ENCODE measurements at places on chromosomes 11 and 22.
A peak's percentile ranks its signal among the peaks of the same experiment; 100 is the strongest.

- no peak for DNase-seq
These were observed 88.5 kb downstream of the WNT7B start for GRCh38 chr22:45888221-45889092.

DNA sequence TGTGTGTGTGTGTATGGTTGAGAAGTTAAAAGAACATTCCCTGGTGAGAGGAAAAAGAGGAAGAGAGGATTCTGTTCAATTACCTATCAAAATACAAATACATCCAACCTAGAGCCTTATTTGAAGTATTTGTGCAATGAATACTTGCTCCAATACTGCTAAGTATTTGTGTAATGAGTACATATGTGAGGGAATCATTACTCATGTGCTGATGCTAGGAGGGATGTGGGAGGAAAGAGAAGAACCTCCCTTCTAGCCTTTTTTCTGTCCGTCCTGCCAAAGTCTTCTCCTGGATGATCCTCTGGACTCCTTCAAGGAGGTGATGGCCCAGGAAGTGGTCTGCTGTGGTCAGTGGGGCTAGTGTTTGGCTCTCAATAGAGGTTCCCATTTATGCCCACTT is 36.0 kb upstream of the ACCSL start:
- DNase-seq, result no peak

DNA sequence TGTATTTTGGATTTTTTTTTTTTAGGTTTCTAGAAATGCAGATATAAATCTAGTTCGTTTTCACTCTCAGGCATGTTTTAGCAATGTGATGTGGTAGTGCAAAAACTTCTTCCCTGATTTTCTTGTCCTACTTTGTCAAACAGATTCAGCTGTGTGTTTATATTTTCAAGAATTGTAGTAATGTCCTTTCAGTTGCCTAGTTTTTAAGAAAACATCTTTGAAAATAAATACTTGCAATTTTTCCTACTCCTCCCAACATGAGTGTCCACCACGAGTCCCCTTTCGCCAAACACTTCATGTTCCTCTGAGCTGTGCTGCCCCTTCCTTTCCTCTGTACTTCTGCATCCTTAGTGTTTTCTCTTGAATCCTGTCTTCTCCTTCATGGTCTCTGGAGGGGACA is 686.9 kb downstream of the NTM start:
- DNase-seq, result no peak

GRCh38 chr22:29004647-29005371 is 56.8 kb downstream of the C22orf31 start:
- DNase-seq, result peak; percentile 86

DNA sequence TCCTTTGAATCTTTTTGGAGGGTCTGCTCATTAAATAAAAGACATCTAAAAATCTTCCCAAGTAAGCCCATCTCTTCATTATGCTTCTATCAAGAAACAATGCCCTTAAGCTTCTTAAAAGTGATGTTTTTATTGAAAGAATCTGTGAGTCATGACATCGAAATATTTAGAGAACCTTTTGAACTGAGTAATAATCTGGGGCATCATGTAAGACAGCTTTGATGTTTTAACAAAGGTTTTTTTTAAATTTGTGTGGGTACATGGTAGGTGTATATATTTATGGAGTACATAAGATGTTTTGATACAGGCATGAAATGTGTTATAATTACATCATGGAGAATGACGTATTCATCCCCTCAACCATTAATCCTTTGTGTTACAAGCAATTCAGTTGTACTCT is 46.8 kb downstream of the PLAAT5 start:
- DNase-seq, result no peak

DNA sequence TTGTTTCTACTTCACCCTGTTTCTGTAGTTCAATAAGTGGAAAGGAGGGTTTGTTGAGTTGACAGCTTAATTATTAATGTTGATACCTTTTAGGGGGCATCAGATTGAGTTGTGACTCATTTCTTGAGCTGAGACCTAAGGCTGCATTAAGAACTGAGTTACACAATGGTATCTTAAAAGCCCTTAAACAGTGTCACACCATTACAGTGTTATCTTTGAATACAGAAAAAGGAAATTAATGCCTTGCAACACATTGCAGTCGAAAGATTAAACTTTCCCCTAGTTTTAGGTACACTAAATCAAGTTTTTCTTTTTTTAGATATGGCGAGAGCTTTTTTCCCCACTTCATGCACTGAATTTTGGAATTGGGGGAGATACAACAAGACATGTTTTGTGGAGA is 16.7 kb downstream of the PAFAH1B2 start:
- peak; percentile 75 for DNase-seq

GRCh38 chr11:774873-775592 is 2.3 kb downstream of the GATD1 start:
- DNase-seq, result no peak

GRCh38 chr22:44887941-44888366 is 121.9 kb downstream of the PHF21B start:
- no peak for DNase-seq

DNA sequence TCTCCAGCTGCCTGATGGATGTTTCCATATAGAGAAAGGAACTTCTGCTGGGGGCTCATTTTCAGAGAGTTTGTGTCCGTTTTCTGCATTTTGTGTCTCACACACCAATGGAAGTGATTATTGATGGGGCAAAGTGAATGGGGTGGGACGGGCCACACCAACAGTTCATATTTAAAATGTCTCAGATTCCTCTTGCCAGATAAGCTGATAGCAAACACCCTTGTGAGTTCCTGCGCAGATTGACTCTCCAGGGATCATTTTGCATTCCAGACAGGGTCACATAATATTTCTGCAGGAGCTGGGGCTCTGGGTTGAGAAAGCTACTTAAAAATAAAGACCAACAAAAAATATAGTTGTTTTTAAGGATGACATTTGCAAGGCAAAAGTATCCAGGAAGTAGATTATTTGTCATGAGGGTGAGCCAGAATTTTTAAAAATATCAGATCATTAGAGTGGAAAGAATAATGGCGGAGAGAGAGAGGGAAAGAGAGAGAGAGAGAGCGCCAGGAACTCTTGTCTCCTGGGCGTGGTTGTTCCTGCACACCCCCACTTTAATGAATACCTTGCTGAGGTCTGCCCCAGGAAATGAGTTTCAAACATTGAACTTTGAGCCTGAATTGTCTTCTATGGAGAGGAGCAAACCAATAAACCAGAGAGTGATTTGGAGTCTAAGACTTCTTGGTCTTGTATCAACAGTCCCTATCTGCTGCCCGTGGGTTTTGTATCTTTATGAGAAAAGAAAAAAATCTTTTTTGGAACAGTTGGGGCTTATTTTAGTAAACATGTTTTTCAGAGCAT is 33.3 kb downstream of the MICAL2 start:
- no peak for DNase-seq

DNA sequence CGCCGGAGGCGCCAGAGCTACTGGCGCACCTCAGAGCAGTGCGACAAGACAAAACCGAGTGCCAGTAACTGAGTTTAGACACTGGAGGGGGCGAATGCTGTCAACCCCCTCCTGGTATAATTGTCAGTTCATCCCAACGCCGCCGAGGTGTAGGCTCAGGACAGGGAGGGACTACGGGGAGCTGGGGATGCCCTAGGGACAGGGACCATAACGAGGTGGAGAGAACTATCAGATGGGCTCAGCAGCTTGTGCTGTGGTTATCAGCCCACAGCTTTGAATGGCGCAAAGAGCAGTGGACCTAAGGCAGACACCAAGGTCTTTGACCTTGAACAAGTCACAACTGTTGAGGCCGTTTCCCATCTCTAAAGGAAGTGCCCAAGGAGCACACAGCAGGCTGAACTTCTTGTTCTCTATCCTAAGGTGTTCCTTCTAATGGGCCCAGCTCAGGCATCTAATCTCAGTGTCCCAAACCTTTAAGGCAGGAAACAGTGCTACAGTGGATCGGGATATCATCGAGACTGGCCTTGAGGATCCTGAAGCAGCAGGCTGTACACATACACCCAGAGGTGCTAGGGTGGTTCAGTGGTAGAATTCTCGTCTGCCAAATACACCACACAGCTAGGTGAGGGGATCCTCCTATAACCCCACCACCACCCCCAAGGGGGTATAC is 958 bp upstream of the TUT1 start:
- DNase-seq, result no peak

GRCh38 chr22:24834845-24835570 is 29.0 kb downstream of the SGSM1 start:
- DNase-seq, result peak; percentile 72

DNA sequence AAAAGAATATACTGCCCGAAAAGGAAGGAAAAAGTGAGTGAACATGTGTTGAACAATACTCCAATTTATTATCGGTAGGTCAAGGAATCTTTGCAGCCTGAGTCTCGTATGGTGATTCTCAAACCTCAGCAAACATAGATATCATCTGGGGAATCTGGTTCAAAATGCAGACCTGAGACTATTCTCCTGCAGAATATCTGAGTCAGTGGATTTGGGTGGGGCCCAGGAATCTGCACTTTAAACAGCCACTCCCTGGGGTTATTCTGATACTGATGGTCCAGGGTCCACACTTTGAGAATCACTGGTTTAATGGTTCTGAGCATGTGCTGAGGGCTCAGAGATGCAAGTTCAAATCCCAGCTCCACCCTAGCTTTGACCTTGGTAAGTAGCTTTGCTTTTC is 53.6 kb upstream of the GRK3 start:
- no peak for DNase-seq

GRCh38 chr22:40444178-40444831 is 73.9 kb downstream of the SGSM3 start:
- DNase-seq, result no peak

DNA sequence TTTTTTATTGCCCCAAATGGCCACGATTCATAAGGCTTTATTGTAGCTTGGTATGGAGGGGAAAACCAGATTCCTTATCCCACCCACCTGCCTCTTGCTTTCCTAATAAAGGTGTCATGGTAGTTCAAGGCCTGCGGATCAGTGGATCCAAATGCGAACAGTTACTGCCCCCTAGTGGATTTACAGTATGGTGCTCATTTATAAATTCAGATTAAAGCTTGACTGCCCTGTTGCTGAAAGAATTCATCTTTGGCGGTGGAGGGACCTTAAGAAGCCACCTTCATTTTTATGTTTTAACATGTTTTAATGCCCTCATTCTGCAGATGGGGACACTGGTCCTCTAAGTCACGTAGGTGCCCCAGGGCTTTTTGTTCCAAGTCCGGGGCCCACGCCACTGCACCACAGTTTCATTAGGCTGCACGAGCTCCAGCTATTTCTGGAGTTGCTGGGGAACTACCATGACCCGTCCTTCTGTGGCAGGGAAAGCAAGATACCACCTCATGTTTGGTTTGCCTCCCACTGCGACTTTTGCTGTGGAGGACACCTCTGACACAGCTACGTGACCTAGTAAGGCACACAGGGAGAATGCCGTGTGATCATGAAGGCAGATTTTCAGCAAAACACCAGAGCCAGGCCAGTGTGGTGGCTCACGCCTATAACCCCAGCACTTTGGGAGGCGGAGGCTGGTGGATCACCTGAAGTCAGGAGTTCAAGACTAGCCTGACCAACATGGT is 15.6 kb upstream of the INCENP start:
- DNase-seq, result peak; percentile 87

DNA sequence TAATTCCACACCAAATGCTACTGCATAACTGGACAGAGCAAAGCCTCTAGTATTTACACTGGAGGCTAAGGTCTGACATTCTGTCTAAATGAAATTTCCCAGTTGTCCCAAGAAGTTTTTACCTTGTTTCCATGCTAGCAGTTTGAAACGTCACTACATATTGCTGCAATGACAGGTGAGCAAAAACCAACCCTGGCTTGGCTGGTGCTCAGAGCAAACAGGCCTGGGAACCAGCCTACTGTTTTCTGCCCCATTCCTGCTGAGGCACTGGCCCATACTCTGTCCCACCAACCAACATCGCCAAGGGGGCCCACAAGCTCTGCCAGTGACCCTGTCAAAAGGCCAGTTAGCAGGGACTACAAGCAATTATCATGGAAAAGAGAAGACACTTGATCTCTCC is 131.1 kb downstream of the MPPED2 start:
- no peak for DNase-seq

DNA sequence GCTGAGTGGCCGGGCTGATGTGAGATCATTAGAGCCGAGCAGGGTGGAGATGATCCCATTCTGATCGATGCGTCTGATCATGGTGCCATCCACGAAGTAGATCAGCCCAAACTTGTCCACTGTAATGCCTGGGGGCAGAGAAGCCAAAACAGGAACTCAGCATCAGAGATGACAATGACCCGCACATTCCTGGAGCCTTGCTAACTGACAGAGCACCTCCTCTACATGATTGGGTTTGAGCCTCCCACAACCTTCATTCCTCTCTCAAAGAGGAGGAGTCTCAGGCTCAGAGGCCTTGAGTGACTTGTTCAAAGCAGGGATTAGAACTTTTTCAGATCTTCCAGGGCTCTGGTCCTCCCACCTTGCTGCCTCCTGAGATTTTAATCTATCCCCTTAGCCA is 133.7 kb upstream of the NARS2 start:
- DNase-seq, result no peak

DNA sequence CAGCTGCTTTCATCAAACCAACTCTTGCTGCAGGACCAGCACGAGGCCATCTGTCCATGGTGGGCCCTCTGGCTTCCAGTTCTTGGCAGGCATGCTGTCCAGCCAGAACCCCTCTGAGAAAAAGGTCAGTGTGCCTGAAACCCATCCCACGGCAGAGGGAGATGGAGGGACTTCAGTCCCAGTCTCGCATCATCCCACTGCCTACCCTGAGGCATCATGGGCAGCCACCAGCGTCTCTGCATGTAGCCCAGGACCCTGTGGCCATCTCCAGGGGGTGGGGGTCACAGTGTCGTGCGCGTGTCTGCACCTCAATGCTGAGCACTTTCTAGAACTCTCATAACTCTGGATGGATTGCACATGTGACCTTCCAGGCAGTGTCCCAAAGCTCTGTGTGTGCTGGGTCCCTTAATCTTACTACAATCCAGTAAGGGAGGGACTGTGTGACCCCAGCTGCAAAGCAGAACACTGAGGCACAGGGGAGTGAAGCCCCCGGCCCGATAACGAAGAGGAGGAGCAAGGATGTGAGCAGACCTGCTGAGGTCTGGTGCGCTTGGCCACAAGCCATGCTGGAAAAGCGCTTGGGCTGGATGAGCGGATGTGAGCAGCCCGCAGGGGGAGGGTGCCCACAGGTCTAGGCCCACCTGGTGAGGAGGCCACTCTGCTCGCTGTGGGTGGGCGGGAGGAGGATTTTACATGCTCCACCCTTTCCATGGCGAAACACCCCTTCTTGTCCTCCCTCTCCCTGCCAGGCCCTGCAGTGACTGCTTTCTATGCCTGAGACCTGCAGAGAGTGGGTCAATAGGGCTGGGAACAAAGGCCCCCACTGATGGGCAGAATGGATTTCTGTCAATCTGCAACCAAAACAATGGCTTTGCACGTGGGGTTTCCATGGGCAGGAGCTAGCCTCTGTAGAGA is 1401.0 kb downstream of the BRD1 start:
- DNase-seq, result no peak

- DNase-seq, result no peak
These were observed 36.3 kb downstream of the BCR start for GRCh38 chr22:23216461-23217170.
